ENCODE measurements at places on chromosomes 11 and 22. TPM values are rescaled to one million over a fixed set of nuclear protein-coding genes. Genes with fewer than 3 reads are reported as not detected.

Gene CABP7
- total RNA-seq: not detected

Gene TCN2
- total RNA-seq: 56.9 TPM

Gene C11orf87
- not detected for total RNA-seq

Gene POU2AF2
- total RNA-seq: not detected

Gene RNF214
- 5.5 TPM for total RNA-seq

Gene SAA1
- total RNA-seq: not detected

Gene IFITM1
- 47.6 TPM for total RNA-seq

Gene MS4A6E
- not detected for total RNA-seq

Gene CCDC134
- total RNA-seq: 7.8 TPM

Gene SCGB2A2
- total RNA-seq: not detected

Gene CCDC81
- 1.4 TPM for total RNA-seq

Gene ANKK1
- total RNA-seq: 0.05 TPM

Gene PAK1
- 1.4 TPM for total RNA-seq

Gene OR4D5
- not detected for total RNA-seq

Gene CEP126
- total RNA-seq: 0.34 TPM

Gene APOL5
- total RNA-seq: not detected

Gene RAG2
- not detected for total RNA-seq

Gene HMBS
- 14.7 TPM for total RNA-seq

Gene SLC17A6
- not detected for total RNA-seq

Gene GRM5
- total RNA-seq: 0.07 TPM

Gene RANBP1
- 521 TPM for total RNA-seq

Gene MTMR3
- total RNA-seq: 11.9 TPM

Gene MS4A15
- total RNA-seq: not detected

Gene MS4A3
- total RNA-seq: not detected

Gene C11orf16
- total RNA-seq: not detected

Gene SUSD2
- 0.15 TPM for total RNA-seq

Gene PAMR1
- total RNA-seq: 0.10 TPM

Gene POU2F3
- total RNA-seq: 0.10 TPM

Gene TRPM5
- total RNA-seq: not detected

Gene PANX1
- 25.2 TPM for total RNA-seq

Data from mammary microvascular endothelial cell (primary cell).